Activated T-helper 1 cell treated with anti-CD3 and anti-CD28 coated beads, Interleukin-2, amount 50 U/mL, for 16 hours (primary cell): ENCODE measurements at places on chromosomes 2 and 18.

- DNase-seq: no peak
Measured at GRCh38 chr2:69525261-69525660, 88.0 kb upstream of the NFU1 start.

DNA sequence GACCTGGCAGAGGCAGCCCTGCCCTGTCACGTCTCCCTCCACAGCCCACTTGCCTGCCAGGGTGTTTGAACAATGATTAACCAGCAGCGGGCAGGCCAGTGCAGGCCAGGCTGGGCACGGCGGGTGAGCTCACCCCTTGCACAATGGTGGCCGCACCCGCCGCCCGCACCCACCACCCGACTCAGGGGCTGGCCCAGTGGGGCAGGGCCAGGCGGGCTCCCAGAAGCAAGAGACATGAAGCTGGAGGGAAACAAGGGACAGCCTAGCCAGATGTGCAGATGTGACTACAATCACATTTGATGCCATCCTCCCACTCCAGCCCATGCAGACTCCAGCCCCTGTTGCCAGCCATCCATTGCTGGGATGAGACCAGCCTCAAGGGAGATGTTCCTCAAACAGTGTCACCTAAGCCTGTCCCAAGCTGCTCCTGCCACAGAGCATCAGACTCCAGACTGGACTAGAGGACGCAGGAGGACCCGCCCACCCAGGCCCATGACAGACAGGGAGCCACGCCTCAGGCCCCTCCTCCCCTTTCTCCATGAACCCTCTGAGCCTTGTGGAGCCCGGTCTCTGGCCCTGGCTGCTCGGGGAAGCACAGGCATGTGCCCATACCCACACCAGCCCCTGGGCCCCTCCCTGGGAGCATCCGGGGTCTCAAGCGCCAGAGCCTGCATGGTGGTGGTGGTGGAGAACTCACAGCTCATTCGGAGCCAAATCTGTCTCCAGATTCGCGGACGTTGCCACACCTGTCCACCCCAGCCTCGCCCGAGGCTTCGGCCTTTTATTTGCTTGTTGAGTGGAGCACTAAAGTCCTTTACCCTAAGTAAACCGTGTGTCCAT is 45.0 kb downstream of the SDC1 start:
- DNase-seq: no peak

GRCh38 chr18:50836521-50836957 is 16.7 kb upstream of the MRO start:
- DNase-seq: no peak

GRCh38 chr2:124524155-124524915 is 499.2 kb downstream of the CNTNAP5 start:
- DNase-seq: no peak

- no peak for DNase-seq
Measured at GRCh38 chr18:50944245-50944932, 23.5 kb upstream of the ELAC1 start.

DNA sequence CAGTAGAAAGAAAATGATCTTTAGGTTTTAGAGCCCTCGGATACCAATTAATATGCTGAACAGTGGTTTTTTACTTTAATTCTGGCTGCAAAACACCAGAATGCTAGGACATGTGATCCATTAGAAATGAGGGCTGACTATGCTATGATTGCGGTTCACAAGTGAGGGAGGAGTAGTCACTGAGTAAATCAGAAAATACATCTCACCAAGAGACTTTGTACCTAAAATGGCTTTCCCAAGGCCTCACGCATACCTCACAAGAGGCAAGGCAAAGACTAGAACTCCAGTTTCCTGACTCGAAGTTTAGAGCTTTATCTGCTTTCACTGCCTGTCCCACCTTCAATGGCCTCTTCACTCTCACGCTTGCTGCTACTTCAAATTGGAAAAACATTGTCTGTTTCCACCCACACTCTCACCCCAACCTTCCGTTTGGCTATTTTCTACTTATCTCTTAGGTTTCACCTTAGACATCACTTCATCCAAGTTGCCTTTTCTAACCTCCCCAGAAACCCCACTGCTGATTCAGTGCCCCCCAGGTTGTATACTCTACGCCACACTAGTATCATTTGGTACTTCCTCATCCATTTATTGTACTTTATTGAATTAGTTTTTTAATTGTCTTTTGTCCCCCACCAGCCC is 5.1 kb upstream of the MBD2 start:
- DNase-seq: no peak

- no peak for DNase-seq
Measured at GRCh38 chr18:693466-694187, 18.8 kb downstream of the ENOSF1 start.

DNA sequence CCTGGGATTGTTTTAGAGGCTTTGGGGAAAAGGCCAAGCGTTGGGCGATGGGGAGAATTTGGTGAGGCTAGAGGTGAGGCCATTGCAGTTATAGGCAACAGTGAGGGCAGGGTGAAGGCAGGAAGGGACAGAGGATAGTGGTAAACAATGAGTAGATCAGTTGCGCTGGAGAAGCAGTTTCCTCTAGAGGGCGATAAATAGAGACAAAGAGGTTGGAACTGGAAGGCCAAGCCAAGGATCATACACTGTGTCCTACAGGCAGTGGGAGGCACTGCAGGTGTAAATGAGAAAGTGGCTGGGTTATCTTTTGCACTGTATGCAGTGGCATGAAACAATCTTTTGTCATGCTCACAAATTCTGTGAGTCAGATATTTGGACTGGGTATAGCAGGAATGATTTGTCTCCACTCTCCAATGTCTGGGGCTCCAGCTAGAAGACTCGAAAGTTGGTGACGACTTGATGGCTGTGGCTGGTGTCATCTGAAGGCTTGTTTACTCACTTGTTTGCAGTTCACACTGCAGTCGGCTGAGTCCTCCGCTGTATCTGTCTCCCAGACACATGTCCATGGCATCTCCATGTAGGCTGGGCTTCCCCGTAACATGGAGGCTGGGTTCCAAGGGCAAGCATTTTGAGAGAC is 82.1 kb downstream of the TNP1 start:
- DNase-seq: no peak

- DNase-seq: no peak
Measured at GRCh38 chr18:73244401-73244800, 376.6 kb upstream of the NETO1 start.

- no peak for DNase-seq
Measured at GRCh38 chr2:83172841-83173240, 1286.2 kb downstream of the SUCLG1 start.

DNA sequence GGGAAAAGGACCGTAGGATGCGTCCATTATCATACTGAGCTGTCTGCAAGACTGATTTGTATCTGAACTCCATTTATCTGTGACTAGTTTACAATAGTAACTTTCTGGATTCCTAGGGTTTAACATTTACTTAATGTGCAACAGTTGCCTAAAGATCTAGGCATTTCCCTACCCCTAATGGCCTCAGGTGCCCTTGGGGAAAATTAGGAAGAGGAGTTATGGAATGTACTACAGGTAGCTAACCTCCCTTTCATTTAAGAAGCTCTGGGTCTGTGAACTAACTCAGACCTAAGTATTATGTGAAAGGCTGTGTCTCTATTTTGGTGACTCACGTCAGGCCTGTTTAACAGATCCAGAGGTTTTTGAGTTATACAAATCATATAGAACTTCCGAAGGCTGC is 59.5 kb downstream of the TDRD15 start:
- no peak for DNase-seq

DNA sequence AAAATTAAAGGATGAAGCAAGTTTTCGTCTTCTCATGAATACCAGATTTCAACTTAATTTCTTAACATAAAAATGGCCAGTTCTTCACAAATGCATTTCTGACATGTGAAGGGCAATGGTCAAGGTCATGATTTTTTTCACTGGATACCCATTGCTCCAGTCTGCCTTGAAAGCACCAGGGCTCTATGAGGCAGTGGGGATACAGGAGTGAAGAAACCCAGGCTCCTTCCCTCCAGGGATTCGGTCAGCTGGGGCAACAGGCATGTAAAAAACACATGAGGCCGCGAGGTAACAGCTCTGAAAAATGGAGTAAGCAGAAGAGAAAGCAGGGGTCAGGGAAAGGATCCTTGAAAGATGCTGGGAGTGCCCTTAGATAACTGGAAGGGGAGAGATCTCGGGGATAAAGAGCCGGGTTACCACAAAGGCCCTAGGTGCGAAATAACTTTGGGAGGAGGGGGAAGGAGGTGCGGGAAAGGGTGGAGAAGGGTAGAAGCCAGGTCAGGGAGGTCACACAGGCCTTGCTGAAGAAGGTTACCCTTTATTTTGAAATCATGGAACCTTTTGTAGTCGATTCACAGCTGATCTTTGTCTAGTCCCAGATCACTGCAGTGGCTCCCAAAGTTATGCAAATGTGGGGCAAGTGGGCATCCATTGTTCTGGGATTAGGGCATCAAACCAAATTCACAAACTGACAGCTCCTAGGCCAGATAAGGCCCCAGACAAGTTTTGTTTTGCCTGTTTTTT is 5.2 kb upstream of the SPRED2 start:
- no peak for DNase-seq

DNA sequence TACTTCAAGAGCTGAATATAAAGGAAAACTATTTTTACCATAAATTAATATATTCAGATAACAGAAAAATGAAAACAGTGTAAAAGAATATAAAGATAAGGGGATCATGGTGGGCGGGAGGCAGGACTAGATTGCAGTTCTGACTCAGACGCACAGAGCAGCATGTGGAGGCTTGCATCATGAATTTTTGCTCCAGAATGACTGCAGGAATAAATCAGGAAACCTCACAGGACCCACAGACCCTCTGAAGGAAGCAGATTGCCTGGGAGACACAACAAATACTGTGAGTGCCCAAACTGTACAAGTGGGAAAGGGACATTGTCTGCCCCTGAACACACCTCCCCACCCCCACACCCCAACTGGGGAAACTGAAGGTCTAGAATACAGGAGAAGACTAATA is 19.2 kb upstream of the SIGLEC15 start:
- no peak for DNase-seq

DNA sequence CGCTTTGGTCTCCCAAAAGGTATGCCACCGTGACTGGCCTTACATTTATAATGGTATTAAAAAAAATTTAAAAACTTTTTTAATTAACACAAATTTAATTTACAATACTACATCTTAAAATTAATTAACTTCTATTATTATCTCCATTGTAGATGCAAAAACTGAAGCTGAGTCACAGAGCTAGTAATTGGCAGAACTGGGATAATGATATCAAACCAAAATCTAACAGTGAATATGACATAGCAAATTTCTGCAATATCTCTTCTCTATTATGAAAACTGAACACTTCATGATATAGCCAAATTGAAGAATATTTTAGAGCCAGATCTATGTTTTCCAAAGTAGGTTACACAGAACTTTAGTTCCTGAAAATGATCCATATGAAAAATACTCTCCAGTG is 66.4 kb upstream of the CHAC2 start:
- no peak for DNase-seq

DNA sequence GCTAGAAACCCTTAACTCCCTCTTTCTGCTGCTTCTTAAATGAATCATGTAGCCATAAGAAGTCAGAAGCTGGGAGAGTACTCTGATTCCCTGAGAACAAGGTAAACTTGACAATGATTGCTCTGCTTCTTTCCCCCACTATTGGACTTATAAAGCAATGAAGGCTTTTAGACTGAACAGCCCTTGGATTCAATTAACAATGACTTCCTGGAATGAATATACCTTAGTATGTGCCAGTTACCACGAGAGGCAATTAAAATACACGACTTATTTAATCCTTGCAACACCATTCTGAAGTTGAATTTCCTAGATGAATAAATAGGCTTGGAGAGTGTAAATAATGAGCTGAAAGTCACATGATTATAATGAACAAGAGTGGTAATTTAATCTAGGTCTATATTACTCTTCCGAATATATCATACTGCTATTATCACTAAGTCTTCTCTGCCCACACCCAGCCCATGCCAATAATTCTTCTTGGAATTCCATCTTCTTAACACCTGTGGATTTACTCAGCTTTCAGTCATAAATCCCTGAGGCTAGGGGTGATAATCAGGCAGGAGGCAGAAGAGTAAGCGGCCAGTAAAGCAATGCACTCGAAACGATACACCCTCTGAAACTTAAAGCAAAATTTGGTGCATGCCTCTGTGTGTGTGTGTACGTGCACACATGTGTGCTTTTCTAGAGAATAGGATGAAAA is 170.2 kb downstream of the ATAD2B start:
- DNase-seq: no peak

- DNase-seq: no peak
Measured at GRCh38 chr2:43458014-43458628, 137.7 kb downstream of the THADA start.
